Hippocampal formation (tissue), 2 donors: ENCODE measurements at places on chromosomes 2 and 18.

DNA sequence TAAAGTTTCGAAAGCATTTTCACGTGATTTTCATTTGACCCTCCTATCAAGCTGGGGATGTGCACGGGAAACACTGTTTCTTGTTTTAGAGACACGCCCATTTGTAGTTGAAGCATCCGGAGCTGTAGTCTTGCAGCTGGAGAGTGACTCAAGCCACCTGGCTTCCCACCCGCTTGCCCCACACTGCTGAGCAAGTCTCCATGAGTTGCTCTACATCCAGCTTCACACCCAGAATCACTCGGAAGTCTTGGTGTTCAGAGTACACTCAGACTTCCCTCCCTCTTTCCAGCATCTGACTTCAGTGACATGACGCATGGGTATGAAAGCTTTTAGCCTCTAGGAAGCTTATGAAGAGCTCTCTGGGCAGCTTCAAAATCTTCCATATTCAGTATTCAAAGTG is 262.4 kb downstream of the NBAS start:
- DNase-seq: no peak

- DNase-seq: no peak
These were observed 67.5 kb downstream of the CDH20 start for GRCh38 chr18:61400716-61401115.

- DNase-seq: no peak
These were observed 640.2 kb upstream of the POU3F3 start for GRCh38 chr2:104213758-104214157.

DNA sequence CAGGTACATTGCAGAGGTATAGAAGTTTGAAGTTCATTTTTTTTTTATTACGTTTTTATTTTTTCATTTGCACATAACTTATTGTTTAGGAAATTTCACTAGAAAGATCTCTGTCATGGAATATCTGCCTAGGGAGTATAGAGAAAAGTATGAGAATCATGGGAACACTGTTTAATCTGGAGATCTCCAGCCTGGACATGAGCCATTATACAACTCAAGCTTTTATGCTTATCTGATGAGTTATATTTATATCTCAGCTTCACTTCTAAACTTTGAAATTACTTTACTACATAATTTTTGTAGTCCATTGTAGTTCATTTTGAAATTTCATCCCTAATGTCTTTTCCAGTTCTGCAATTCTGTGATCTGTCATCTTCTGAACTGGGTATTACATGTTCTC is 515.6 kb downstream of the ERBB4 start:
- no peak for DNase-seq

GRCh38 chr2:113088213-113088992 is 20.6 kb downstream of the IL1F10 start:
- no peak for DNase-seq

- DNase-seq: no peak
These were observed 204.9 kb upstream of the TWIST2 start for GRCh38 chr2:238642973-238643372.

- DNase-seq: no peak
These were observed 11.3 kb downstream of the MALT1 start for GRCh38 chr18:58682429-58683069.

- no peak for DNase-seq
These were observed 443.7 kb downstream of the DSEL start for GRCh38 chr18:67072791-67073190.

- no peak for DNase-seq
These were observed 87.4 kb upstream of the GLS start for GRCh38 chr2:190792956-190793888.

GRCh38 chr2:195470622-195471021 is 186.4 kb upstream of the SLC39A10 start:
- DNase-seq: no peak
